Effector CD4-positive, alpha-beta T cell (primary cell): ENCODE measurements at places on chromosomes 11 and 22.

GRCh38 chr11:94791216-94791889, 23.2 kb downstream of the AMOTL1 start:
- no peak for DNase-seq

- DNase-seq: no peak
Observed at GRCh38 chr22:39171623-39172264, 19.3 kb upstream of the CBX7 start.

DNA sequence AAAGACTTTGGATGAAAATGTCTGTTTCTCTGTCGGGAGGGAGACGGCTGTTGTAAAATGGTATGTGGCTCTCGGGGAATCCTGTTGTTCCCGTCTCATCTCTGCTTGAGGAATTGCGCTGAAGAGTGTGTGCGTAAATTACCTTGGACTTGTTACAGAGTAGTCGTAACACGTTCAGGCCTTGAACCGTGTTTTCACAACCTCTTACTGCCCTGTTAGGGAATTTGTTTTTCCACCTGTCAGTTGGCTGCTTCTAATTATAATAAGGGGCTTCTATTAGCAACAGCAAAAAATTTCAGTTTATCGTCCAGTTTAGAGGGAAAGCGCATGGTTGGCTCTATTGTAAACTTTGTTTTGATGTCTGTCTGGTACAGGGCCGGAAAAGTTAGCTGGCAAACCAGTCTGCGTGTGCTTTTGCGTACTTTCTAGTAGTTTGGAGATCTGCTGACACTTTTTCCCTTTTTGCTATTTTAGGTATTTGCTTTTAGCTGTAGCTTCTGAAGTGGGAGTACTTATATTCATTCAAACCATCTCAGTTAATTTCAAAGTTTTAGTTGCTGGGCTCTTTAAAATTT, 1.5 kb downstream of the HIPK3 start:
- DNase-seq: no peak

GRCh38 chr22:42642806-42643633, 2.6 kb upstream of the ATP5MGL start:
- DNase-seq: no peak

DNA sequence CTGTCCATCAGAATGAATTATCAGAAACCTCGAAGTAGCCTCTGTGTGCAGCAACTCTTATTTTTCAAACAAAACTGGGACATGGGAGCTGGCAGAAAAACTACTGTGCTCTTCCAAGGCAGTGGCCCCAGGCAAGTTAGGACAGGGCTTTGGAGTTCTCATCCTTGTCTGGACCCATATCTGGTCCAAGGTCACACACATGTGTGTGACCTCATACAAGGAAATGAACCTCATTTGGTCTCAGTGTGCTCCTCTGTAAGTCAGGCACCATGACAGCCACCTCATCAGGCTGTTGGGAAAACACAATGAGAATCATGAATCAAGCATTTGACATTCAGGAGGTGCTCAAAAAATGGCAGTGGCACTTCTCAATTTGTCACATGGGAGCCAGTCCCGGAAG, 25.8 kb downstream of the LARGE1 start:
- DNase-seq: no peak

DNA sequence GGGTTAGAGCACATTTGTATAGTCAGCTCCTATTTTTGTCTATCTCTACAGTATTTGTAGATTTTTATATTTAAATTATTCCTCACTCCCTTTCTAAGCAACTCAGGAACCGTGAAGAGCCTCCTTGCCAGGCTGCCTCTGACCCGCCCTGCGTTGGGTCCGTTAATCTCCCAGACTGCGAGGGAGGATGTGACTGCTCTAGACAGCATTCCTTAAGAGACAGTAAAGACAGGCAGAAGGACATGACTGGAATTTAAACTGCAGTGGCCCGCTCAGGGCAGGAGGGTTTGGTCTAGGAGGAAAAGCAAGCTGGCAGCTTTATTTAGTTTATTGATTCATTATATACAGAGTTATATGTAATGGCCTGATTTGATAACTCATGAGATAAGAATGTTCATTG, 413.7 kb downstream of the TMEM135 start:
- DNase-seq: no peak

- no peak for DNase-seq
Observed at GRCh38 chr22:30733181-30733631, 38.5 kb downstream of the OSBP2 start.

- DNase-seq: no peak
Observed at GRCh38 chr11:134518616-134519389, 106.8 kb upstream of the B3GAT1 start.

DNA sequence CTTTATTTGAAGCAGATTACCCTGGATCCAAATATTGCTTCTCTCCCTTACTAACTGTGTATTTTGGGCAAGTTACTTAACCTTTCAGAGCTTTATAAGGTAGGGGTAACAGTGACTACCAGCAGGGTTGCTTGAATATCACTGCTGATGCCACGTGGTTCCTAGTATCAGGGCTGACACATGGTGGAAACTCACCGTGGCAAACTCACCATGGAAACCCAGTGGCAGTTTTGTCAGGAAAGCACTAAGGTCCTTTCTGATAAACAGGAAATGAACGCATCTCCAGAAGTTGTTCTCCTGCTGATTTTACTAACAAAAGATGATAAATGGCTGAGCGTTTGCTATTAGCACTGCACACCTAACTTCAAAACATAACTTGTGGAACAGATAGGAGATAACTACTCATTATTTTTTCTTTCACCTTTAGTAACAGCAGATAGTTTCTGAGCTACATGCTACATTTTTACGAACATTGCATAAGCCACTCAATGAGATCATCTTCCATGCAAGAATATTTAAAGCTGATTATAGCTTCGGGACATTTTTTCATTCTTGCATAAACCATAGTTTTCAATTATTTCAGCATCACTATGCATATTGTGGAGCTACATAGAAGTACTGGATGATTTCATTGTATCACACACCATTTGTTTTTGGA, 59.7 kb upstream of the RAG2 start:
- no peak for DNase-seq

DNA sequence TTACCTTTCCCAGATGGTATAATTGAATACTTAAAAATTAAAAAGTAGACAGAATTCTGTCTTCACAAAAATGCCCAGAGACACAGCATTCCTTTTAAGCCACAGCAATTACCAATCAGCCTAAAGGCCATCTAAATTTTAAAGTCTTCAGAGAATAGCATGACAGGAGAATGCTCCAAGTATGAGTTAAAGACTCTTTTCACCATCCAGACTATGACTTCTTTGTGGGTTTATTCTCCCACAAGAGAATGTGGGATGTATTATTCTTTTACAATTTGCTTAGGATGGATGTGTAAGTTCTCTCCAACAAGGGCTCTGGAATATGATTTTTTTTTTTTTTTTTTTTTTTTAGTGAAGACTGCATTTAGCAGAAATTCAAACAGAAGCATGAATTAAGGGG, 249.9 kb downstream of the TTC28 start:
- DNase-seq: no peak

GRCh38 chr11:120649316-120649715, 137.8 kb downstream of the GRIK4 start:
- no peak for DNase-seq

- no peak for DNase-seq
Observed at GRCh38 chr22:31206896-31207687, 5.0 kb upstream of the LIMK2 start.

- DNase-seq: peak; percentile 30
Observed at GRCh38 chr22:49976439-49977175, 16.0 kb downstream of the PIM3 start.

- no peak for DNase-seq
Observed at GRCh38 chr11:63764679-63765647, 3.6 kb downstream of the ZFTA start.

DNA sequence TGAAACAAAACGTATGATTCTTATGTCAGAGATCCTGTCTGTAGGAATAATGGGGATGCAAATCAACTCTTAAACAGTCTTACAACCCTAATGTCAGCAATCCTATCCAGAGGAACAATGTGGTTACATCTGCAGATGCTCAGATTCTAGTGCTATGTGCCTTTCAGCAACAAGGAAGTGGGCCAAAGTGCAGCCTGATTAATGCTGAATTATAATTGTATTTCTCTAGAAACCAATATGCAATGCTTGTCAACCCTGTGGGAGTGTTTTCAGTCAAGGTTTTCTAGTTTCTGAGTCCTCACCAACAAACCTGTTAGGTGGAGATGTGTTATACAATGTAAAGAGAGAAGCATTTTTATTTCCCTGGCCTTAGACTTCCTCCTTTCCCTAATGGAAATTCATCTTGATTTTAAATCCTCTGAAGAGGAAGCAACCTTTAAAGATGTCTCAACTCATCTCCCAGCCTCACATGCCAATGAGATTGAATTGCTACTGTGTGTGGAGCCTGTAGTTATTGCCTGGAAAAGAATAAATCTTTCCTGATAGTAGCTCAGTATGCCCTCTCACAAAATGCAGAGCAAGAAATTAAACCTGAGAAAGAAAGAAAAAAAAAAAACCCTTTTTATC, 26.2 kb upstream of the TMEM123 start:
- DNase-seq: no peak

DNA sequence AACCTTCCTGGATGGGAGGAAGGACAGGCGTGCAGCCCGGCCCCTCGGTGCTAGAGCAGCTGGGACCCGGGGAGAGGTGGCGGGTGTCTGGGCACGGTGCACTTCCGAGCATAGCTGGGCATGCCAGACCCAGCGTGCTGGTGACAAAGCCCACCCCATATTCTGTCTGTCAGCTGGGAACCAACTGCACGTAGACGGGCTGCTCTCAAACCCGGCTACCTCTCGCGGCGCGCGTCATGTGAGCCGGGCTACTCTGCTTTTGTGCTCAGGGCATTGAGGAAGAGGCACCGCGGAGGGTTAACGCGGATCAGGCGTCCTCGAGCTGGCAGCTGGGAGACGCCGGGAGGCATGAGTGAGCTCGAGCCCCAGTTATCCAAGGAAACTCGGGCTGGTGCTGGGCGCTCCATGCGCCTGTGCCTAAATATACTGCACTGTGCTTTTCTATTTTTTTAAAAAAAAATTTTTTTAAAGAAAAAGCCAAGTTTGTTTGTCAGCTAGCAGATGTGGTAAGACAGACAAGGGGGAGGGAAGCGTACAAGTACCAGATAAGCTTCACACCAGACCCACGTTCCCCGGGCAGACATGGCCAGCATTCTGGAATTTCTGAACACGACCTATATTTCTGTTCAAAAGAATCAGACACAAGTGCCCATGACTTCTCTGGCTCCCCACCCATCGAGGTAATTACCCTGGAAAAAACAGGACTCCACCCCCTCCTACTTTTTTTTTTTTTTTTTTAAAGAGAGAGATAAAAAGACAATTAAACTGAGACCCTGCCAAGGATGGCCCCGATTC, 425.6 kb downstream of the SHANK2 start:
- DNase-seq: no peak

GRCh38 chr11:44626645-44627044, 61.2 kb downstream of the CD82 start:
- no peak for DNase-seq

DNA sequence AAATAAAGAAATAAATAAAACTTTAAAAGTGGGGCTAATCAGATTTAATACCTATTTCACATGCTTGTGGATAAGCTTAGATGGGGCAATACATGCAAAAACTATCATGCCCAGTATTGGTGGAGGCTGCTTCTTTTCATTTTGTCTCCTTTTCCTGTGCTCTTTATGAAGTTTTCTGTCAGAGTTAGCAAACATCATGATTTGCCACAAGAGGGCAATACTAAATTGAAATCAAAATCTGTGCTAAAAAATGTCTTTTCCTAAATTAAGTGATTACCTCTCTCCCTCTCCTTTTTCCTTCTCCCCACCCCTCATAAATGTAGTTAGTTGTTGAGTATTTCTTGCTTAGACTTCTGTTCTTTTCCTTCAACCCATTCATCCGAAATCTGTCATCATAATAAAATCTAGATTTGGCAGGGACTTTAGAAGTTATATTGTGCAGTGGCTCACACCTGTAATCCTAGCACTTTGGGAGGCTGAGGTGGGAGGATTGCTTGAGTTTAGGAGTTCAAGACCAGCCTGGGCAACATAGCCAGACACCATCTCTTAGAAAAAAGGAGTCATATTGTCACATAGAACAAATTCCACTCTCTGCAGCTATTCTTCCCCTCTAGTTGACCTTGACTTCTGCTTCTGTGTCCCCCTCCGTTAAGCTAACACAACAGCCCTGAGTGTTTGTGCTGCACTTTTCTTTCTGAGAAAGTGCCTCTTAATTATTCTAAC, 4.7 kb upstream of the ARHGAP42 start:
- no peak for DNase-seq

DNA sequence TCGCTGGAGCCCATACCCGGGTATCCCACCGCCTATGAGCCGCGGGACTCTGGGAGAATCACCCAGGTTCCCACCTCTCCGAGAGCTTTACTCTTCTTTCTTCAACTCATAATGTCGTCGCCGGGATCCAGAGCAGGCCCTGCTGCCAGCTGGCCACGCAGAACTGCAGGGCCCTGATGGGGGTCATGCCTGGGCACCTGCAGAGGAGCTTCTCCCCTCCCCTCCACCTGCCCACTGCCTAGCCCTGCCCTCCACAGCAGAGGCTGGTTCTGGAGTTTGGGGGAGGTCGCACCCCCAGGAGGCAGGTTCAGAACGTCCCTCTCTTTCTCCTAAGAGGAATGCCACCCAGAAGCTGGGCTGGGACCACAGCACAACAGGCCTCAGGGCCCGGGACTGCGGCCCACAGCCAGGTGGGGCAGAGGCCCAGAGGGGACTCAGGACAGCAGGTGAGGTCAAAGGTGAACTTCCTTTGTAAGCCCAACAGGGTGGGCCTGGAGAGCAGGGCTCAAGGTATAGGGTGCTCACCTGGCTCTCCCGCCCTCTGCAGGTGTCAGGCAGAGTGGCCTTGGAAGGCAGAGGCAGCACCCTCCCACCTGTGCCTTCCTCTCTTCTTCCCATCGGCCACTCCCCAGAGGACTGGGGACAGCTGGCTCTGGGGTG, 1.9 kb downstream of the SLC25A45 start:
- DNase-seq: no peak

GRCh38 chr11:45248501-45249011, 37.6 kb downstream of the SYT13 start:
- DNase-seq: no peak
